Kasumi-1 (cell line): ENCODE measurements at places on chromosomes 7 and 10.

DNA sequence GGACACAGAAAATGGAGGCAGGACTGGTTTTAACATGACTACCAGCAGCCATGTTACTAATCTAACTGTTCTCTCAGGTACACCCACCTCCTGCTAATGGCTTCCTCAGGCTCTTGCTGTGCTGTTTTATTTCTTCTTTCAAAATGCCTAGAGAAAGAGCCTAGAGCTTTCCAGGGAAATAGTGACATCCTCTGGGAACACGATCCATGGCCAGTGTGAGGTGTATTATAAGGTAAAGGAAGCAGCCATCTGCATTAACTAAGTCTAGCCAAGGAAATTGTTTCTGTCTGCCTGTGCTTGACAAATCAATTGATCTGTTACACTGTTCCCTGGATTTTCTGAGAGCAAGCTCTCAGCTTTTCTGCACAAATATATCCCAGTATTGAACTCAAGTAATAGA is 42.2 kb upstream of the AOAH start:
- DNase-seq: no peak

DNA sequence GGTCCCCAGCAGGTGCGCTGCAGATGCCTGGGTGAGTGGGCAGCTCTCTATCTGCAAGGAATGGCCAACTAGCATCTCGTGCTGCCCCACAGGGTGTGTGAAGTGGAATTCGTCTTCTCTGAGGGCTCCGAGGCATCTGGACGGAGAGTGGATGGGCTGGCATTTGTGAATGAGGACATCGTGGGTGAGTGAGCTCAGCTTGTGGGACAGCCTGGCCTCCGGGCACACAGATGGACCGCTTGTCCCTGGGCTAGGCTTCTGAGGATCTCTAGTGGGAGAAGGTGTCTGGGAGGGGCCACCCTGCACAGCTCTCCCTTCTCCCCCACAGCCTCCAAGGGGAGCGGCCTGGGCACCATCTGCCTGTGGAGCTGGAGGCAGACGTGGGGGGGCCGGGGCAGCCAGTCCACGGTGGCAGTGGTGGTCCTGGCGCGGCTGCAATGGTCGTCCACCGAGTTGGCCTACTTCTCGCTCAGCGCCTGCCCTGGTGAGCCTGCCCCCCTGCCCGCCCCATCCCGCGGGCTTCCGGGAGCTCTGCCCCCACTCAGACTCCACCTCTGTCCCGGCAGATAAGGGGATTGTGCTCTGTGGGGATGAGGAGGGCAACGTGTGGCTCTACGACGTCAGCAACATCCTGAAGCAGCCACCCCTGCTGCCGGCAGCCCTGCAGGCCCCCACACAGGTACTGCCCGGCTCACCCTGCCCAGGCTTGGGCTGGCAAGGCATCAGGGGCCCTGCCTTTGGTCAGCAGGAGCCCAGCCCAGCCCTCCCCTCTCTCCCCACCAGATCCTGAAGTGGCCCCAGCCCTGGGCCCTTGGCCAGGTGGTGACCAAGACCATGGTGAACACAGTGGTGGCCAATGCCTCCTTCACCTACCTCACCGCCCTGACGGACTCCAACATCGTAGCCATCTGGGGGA is 6.3 kb downstream of the POLR2J start:
- DNase-seq: no peak

- DNase-seq: no peak
These were observed 427.5 kb downstream of the ADRA2A start for GRCh38 chr10:111504376-111504775.

GRCh38 chr7:138167222-138167621 is 91.0 kb downstream of the AKR1D1 start:
- no peak for DNase-seq

- DNase-seq: no peak
These were observed 55.6 kb upstream of the SHH start for GRCh38 chr7:155867734-155868400.

- no peak for DNase-seq
These were observed 2.1 kb downstream of the SP8 start for GRCh38 chr7:20784388-20785156.
